ENCODE measurements at places on chromosomes 6 and 20.

GRCh38 chr6:101517632-101518031 is 124.1 kb downstream of the GRIK2 start:
- DNase-seq = no peak

DNA sequence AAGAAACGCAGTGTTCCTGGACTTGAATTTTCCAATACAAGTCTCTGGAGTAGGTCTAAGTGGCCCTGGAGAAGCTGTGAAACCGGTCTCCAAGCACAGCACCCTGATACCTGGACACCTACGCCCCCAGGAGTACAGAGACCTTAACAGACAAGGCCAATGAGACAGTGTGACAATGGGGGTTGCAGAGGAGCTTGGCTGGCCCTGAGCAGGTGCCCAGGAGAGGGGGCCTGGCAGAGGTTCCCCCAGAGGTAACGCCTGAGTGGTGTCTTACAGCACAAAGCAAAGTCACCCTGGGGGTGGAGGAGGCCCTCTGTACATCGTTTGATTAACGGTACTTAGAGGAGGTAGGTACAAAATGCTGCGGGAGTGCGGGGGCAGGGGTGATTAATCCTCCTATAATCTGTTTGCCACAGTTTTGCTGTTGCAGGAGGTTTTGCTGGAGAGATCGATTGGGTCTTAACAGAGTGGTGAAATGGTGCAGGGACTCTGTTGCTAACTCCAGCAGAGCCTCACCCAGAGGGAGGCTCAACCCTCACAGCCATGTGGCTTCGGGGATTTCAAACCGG is 37.3 kb upstream of the APCDD1L start:
- no peak for DNase-seq

DNA sequence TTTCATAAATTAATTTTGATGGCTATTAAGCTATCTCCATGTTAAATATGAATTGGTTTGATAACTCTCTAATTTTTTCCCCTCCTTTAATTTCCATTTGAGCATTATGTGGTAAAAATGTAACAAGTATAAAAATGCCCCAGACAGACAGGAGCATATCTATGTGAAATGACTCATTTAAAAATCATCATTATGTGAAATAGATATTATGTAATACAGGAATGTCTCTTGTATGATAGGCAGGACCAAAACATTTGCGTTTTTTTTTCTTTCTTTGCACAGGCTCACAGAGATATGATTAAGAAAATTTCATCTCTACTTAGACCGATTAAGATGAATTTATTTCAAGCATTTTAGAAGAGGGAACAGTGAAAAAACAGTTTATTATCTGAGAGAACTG is 95.8 kb downstream of the AKAP7 start:
- DNase-seq = no peak

GRCh38 chr6:134425513-134425912 is 107.6 kb upstream of the SGK1 start:
- DNase-seq = no peak

- no peak for DNase-seq
These were observed 15.1 kb downstream of the HIVEP2 start for GRCh38 chr6:142929751-142930358.

DNA sequence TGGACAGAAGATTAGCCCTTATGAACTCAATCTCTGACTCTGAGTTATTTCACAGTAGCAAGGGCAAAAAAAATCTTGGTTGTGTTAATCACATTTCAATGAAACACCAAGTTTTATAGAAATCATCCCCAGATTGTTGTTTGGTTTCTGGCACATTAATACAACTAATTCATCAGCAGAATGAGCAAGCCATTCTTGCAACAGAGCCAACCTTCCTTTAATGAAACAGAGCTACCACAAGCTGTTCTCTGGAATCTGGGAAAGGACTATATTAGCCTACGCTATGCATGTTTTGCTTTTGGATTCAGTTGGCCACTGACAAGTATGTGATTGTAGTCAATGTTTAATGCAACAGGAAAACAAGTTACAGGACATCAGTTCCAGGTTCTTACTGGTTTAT is 13.8 kb upstream of the POPDC3 start:
- DNase-seq = no peak

DNA sequence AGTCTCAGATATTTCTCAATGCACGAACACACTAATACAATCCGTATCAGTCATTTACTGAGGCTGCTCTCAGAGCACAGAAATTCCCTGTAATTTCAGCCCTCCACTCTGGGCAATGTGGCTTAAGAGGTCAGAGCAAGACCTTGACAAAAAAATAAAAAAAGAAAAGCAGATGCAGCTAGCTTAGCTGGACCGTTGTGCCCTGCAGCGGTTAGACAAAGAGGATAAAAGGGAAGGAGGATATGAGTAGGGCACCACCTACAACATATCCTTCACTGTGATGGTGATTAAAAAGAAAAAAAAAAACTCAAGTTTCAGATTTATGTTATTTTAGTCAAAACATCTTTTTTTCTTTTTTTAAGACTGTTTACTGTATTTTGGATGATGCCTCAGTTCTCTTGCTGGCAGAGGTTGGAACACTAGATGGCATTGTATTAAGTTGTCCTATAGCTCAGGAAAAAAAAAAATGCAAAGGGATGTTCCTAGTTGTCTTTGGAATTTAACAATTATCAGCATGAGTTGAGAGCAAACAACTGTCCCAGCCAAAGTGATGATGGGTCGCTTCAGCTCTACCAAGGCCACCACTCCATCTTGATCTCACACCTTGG is 59.9 kb downstream of the ANKEF1 start:
- no peak for DNase-seq

DNA sequence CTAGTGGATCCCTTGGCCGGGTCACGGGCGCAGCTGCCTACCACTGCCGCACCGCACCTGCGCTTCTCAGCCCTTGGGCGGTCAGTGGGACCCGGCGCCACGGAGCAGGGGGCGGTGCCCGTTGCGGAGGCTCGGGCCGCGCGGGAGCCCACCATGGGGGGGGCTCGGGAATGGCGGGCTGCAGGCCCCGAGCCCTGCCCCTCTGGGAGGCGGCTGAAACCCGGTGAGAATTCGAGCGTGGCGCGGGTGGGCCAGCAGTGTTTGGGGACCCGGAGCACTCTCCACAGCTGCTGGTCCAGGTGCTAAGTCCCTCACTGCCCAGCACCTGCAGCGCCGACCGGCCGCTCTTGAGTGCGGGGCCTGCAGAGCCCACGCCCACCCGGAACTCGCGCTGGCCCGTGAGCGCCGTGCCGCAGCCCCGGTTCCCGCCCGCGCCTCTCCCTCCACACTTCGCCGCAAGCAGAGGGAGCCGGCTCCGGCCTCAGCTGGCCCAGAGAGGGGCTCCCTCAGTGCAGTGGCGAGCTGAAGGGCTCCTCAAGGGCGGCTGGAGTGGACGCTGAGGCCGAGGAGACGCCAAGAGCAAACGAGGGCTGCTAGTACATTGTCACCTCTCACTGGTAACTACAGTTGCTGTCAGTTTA is 120.5 kb upstream of the TMEM170B start:
- no peak for DNase-seq

- no peak for DNase-seq
These were observed 338.2 kb downstream of the SOX4 start for GRCh38 chr6:21931641-21932335.

GRCh38 chr6:46323966-46324622 is 153.3 kb upstream of the ENPP5 start:
- no peak for DNase-seq

DNA sequence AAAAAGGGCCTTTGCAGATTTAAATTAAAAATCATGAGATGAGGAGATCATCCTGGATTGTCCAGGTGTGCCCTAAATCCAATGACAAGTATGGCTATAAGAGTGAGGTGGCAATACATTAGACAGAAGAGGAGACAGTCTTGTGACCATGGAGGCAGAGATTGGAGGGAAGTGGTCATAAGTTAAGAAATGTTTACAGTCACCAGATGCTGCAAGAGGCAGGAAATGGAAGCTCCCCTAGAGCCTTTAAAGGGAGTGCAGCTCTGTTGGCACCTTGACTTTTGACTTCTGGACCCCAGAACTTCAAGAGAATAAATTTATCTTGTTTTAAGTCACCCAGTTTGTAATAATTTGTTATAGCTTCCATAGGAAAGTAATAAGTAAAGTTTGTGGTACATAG is 61.1 kb downstream of the HMGN3 start:
- DNase-seq = no peak

DNA sequence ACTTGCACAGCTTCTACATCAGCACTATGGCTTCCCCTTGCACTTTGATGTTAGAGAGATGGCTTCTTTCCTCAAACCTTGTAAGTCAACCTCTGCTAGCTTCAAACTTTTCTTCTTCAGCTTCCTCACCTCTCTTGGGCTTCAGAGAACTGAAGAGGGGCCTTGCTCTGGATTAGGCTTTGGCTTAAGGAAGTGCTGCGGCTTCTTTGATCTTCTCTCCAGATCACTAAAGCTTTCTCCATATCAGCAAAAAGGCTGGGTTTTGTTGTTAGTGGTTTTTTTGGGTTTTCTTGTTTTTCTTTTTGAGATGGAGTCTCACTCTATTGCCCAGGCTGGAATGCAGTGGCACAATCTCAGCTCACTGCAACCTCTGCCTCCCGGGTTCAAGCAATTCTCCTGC is 24.0 kb downstream of the CDK5RAP1 start:
- DNase-seq = no peak

DNA sequence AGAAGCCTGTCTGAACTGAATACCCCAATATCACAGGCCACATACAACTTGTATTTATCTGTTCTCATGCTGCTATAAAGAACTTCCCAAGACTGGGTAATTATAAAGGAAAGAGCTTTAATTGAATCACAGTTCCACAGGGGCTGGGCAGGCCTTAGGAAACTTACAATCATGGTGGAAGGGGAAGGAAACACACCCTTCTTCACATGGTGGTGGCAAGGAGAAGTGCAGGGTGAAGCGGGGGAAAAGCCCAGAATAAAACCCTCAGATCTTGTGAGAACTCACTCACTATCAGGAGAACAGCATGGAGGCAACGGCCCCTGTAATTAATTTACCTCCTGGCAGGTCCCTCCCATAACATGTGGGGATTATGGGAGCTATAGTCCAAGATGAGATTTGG is 50.3 kb upstream of the FNDC1 start:
- no peak for DNase-seq

DNA sequence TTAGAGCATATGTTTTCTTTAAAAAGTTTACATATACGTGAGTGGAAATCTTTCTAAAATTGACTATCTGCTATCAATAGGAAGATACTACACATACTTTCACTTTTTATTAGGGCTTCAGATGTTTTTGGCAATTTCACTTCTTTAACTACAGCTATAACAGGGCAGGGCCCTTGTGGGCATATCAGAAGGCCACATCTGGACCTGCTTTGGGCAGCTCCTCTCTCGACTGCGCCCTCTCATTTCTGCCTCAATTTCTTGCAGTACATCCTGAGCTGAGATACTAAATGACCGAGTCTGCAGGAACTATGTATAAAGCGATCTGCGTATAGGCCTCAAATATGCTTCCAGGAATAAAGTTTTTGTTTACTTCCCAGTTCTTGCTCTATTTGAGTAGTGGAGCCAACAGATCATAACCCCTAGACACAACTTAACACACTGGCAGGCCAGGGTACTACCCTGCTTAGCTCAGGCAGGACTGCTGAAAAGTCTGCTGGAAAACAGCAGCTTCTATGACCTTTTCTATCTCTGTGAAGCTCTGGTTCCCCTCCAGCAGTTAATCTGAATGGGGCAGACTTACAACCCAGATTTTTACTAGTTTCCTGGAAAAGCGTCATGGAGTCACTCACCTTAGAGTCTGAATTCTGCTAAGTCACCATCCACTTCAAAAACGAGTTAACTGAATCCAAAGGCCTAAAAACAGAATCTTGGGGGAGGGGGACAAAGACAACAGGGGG is 12.7 kb downstream of the GCLC start:
- no peak for DNase-seq

GRCh38 chr6:7295916-7296315 is 17.1 kb downstream of the SSR1 start:
- no peak for DNase-seq

- no peak for DNase-seq
These were observed 355.3 kb upstream of the SOX4 start for GRCh38 chr6:21238208-21238607.

DNA sequence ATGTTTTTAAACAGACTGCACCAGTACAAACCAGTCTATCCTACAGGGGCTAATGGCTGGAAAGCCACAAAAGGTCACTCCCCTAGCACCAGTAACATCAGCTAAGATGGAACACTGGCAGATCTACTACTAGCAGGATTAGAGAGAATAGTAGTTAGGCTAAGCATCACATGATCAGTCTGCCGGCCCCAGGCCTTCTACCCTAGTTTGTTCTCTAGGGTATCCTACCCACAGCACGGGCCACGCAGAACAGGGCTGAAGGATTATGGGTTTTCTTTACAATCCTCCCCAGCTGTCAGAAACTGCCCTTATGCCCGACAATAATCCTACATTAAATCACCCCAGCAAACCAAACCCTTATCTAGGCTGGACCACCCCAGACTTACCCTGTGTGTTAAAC is 156.0 kb downstream of the LY86 start:
- no peak for DNase-seq

GRCh38 chr6:104527761-104528415 is 331.8 kb downstream of the HACE1 start:
- no peak for DNase-seq

GRCh38 chr6:63509652-63510352 is 62.5 kb upstream of the LOC128125822 start:
- DNase-seq = no peak

- DNase-seq = no peak
These were observed 5.1 kb downstream of the PNRC1 start for GRCh38 chr6:89085409-89086205.

GRCh38 chr6:52910091-52910490 is 593 bp upstream of the GSTA3 start:
- no peak for DNase-seq

- no peak for DNase-seq
These were observed 1102.8 kb upstream of the FLRT3 start for GRCh38 chr20:15440049-15440820.

- DNase-seq = no peak
These were observed 55.4 kb upstream of the TULP4 start for GRCh38 chr6:158256746-158257424.

DNA sequence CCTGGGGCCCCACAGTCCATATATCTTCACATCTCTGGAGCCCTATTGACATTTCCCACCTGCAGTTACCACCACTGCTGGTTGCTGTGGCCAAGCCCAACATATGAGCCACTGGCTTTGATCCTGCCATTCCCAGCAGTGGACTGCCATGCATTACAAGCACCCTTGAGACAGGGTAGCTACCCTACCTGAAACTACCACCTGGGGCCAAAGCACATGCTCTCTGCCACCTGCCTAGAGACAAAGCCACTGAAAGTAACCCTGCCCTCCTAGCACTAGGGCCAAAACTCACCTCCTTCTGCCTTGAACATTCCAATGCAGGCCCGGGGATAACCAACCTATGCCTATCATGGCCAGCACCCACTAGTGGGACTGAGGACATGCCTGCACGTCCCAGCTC is 255.5 kb upstream of the KHDRBS2 start:
- no peak for DNase-seq

DNA sequence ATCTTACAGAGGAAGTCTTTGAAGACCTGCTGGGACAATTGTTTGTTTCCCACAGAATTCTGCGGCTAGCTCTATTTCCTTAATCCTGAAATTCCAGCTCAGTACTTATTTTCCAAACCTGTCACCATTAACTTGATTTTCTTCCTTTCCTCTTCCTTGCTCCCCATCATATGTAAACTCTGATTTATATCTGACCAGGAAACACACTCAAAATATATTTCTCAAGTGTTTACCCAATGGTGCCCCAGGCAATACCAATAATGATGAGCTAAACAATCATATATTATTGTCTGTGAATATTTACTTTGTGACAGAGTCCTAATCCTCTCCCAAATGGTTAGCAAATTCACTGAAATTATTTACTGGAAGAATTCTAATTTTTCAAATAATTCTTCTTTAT is 597.3 kb downstream of the PKHD1 start:
- DNase-seq = no peak
